Ammon's horn (tissue), 1 donor: ENCODE measurements at places on chromosomes 16 and 17.

DNA sequence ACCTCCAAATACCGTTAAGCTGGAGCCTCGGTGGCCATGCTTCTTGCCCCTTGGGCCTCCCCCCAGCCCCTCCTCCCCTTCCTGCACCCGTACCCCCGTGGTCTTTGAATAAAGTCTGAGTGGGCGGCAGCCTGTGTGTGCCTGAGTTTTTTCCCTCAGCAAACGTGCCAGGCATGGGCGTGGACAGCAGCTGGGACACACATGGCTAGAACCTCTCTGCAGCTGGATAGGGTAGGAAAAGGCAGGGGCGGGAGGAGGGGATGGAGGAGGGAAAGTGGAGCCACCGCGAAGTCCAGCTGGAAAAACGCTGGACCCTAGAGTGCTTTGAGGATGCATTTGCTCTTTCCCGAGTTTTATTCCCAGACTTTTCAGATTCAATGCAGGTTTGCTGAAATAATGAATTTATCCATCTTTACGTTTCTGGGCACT is 928 bp downstream of the HBA1 start:
- no peak for DNase-seq

DNA sequence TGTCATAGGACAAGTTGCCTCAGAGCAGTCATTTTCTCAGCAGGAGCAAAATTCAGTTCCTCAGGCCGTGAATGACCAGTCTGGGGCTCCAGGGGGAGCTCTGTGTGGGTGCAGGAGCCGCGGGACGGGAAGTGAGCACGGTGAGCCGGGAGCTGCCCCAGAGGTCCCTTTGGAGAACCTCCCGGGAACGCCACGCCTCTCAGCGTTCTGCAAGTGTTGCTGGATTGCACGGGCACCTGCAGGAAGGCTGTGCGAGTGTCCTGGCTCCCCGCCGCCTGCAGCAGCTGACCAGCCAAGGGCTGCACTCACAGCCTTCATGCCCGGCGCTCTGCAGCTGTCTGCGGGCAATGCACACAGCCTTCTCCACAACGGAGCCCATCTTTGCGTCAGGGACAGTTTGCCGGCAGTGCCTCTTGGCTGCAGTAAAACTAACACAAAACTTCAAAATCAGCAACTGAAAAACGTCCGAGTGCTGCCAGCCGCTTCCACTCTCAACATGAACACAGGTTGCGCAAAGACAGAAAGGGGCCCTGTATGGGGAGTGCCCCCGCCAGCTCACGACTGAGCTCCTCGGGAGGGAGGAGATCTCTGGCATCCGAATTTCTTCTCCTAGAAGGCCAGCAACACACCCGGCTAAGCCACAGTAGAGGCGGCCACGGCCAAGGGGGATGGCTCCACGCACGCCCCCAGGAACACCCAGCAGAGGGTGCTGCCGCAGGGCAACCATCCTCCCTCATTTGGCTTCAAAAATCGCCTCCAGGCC is 16.0 kb downstream of the NDUFAF8 start:
- DNase-seq, result peak; percentile 63

DNA sequence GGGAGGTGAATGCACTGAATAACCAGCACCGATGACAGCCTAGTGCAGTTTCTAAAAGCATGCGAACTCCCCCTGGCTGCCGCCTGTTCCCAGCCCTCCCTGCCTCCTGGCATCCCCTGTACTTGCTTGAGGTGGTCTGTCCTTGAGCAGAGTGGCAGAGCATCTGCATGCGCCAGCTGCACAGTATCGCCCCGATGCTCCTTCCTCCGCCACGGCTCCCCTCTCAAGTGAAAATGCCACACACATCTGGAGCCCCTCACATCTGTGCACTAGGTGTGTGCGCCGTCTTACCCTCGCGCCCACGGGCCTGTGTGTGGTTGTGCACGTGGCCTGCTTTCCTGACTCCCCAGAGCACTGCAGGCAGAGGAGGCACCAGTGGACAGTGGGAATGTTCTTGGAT is 111.9 kb downstream of the CCDC182 start:
- no peak for DNase-seq

GRCh38 chr16:84226026-84226425 is 13.8 kb downstream of the KCNG4 start:
- DNase-seq, result no peak

DNA sequence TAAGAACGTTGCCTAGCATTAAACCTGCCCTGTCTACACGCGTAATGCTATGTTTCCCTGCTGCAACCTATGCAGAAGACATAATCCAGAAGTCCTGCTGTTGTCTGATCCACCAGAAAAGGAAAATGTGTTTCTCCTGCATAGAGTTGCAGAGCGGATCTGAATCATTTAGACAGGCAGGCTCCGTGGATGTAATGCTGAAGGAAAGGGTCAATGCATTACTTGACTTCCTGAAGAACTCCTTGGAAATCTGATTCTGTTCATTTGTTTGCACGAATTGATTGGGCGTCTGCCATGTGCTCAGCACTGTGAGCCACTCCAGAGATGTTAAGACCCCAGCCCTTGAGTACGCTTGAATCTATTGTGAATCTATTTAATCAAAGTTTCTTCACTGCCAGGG is 83.4 kb downstream of the FOXL1 start:
- no peak for DNase-seq

- no peak for DNase-seq
Measured at GRCh38 chr16:70390774-70391173, 44.1 kb downstream of the DDX19A start.

DNA sequence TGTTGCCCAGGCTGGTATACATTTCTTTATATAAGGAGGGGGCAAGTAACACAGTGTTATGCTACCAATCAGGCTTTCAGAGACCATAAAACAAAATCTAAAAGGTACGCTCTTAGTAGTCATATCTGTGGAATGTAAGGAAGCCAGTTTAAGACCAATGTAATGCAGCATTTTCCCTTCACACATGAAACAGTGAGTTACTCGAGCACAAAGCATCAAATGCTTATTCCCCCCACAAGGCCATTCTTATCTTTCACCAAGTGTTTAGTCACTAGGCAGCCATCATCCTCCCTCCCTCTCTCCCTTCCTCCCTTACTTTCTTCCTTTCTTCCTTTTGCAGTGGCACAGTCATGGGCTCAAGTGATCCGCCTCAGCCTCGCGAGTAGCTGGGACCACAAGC is 12.8 kb downstream of the HMOX2 start:
- no peak for DNase-seq

DNA sequence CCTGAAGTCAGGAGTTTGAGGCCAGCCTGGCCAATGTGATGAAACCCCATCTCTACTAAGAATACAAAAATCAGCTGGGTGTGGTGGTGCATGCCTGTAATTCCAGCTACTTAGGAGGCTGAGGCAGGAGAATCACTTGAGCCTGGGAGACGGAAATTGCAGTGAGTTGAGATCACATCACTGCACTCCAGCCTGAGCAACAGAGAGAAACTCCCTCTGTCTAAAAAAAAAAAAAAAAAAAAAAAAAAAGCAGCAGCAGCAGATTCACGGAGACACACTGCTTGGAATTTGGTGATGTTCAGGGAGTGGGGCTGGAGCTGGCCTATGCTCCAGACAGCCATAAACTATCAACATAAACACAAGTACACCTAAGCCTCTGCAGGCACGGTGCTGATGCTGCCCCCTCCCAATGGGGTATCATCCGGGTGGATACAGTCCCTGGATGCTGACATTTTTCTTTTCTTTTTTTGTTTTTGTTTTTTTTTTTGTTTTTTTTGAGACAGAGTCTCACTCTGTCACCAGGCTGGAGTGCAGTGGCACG is 39.6 kb upstream of the RHOT1 start:
- no peak for DNase-seq

DNA sequence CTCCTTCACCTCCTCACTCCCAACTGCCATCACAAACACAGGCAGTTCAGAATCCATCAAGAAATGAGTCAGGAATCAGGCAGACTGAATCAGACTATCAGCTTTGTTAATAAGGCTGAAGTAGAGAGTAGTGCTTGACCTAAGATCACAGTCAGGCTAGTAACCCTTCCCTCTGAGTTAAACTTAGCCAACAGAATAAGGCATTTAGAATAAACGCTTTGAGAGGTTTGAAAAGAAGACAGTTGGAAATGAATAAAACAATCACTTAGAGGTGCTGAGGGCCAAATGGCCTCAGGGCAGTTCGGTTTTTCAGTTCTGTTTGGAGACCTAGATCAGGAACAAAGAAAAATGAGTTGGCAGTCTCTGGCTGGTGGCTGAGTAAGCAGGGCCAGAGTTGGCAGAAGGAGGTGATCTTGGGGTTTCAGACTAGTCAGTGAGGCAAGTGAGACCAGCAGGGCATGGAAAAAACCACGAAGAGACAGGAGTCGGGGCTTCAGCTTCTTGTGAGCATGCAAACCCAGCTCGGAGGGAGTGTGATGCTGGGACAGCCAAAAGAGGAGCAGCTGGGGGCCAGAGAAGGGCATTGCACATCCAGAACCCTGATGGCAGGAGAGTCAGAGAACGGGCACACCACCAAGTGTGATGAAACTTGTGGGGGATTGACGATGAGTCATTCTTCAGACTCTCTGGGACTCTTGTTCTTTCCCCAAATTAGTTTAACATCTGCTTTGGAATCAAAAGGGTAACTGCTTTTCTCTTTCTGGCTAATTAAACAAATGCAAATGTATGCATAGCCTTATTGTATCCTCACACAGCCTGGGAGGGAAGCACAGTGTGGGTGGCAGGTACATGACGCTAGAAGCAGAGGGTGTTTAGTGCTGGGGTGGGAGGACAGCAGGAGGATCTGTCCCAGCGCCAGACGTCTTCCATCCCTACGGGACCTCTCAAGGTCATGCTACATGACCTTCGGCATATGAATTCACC is 54.8 kb downstream of the SPECC1 start:
- DNase-seq, result peak; percentile 82

- no peak for DNase-seq
Measured at GRCh38 chr16:31508706-31509195, 560 bp upstream of the RUSF1 start.

DNA sequence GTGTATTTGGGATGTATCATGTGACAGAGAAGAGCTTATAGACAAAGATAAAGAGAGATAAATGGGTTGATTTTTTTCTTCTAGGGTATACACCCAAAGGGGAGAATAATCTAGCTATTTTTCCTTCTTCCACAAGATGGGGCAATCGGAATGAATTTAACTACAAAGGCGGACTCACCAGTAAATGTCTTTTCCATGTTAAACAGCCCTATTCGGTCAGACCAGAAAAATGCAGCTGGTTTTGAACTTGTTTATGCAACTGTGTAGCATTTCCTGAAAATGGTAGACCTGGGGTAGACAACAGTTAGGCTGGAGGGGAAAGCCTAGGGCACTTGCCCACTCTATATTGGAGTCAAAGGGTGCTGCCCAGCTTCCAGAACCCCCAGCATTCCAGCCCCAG is 477.1 kb downstream of the TOX3 start:
- peak; percentile 79 for DNase-seq

- no peak for DNase-seq
Measured at GRCh38 chr16:23323224-23324030, 21.3 kb downstream of the SCNN1B start.

DNA sequence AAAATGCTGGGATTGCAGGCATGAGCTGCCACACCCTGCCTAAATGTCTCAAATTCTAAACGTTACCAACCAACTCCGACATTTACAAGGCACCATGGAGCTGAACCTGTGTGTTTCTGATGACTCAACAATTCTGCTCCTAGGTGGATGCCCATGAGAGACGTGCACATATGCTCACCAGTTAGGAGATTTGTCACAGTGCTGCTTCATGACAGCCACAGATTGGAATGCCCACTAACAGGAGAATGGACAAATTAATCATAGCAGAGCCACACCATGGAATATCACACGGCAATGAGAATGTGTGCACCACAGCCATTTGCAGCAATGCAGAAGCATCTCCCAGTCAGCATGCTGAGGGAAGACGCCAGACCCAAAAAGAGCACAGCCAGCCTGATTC is 8.0 kb upstream of the KCNG4 start:
- DNase-seq, result no peak

GRCh38 chr16:78218856-78219651 is 119.6 kb downstream of the WWOX start:
- no peak for DNase-seq

DNA sequence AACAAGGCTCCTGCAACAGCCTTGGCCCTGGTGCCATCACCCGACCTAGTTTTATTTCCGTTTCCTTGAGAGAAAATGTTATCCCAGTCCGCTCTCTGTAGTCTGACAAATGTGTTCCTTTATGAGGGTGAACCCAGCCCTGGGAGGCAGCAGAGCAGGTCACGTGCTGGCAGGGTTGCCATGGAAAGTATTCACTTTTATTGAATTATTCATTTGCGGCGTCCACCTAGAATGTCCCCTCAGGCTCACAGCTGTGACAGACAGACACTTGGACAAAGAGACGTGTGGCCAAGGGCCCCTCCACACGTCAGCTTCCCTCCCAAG is 90.0 kb downstream of the WSCD1 start:
- no peak for DNase-seq

GRCh38 chr17:13346592-13346991 is 255.1 kb downstream of the HS3ST3A1 start:
- DNase-seq, result no peak

GRCh38 chr16:54579106-54579728 is 292.6 kb upstream of the IRX3 start:
- no peak for DNase-seq

GRCh38 chr16:17776888-17777287 is 306.1 kb upstream of the XYLT1 start:
- peak; percentile 61 for DNase-seq

DNA sequence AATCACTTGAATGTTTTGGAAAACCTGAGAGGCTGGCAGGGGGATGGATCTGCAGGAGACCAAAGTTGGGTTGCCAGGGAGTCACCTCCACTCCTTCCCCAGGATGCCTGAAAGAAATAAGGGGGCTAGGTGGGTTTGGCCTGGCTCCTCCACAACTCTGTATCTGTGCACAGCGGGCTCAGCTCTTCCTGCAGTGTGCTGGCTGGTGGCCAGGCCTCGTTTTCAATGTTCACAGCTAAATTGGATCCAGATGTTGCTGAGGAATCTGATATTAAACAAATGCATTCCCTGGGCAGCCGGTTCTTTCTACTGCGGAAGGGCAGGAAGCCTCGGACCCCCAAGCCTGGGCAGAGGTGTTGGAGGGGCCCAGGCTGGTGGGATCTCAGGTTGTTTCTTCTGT is 106.2 kb downstream of the N4BP1 start:
- no peak for DNase-seq

DNA sequence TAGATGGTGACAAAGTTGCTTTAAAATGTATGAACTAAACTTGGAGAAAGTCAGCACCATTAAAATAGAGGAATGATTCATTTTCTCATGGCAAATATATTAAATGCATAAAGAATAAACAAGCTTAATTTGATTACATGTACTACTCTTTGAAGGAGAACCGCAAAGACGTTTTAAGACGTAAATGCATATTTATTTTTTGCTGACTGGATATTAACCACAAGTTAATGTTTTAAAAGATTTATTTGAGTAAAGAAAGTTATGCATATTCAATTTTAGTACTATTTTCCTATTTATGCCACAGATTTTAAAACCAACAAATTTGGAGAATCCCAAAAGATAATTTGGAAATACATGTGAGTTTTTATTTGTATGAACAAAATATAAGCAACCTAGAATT is 1121.9 kb downstream of the CDH8 start:
- DNase-seq, result no peak
